Fibroblast of lung (primary cell): ENCODE measurements at places on chromosomes 4 and X. TPM values are rescaled to one million over a fixed set of nuclear protein-coding genes. Genes with fewer than 3 reads are reported as not detected.

DNA sequence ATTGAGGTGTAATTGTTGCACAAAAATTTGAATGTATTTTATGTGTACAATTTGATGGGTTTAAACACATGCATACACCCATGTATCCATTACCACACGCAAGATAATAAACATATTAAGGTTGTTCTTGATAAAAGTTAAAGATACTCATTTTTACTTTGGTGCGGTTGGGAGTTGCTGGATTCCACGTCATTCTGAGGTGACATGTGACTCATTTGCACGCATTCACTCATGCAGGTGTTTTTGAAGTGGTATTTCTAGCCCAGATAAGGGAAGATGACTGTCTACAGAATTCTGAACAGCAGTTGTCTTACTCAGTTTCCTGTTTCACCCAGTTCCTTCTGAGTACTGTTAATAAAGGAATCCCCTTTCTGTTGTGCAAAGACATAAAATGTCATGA is 142.0 kb downstream of the RTL3 start:
- no peak overlapping the region for H3K4me3 ChIP-seq
- no peaks in the 10 kb centered on the region for H3K36me3 ChIP-seq
- H3K27me3 ChIP-seq: no peaks in the 10 kb centered on the region
- DNase-seq: peak; percentile 57

- H3K27me3 ChIP-seq: no peaks in the 10 kb centered on the region
- no peaks in the 10 kb centered on the region for H3K4me1 ChIP-seq
- DNase-seq: no peak
- peak overlapping the region; percentile 99 for H3K27ac ChIP-seq
- peak overlapping the region; percentile 90 for H3K4me3 ChIP-seq
- no peaks in the 10 kb centered on the region for H3K36me3 ChIP-seq
These were observed 776 bp downstream of the CEP44 start for GRCh38 chr4:174284487-174284886.

GRCh38 chr4:158008551-158009218 is 164.1 kb downstream of the GASK1B start:
- H3K4me1 ChIP-seq: no peaks in the 10 kb centered on the region
- H3K36me3 ChIP-seq: no peaks in the 10 kb centered on the region
- H3K27me3 ChIP-seq: no peaks in the 10 kb centered on the region
- H3K4me3 ChIP-seq: no peak overlapping the region
- H3K27ac ChIP-seq: no peak overlapping the region

DNA sequence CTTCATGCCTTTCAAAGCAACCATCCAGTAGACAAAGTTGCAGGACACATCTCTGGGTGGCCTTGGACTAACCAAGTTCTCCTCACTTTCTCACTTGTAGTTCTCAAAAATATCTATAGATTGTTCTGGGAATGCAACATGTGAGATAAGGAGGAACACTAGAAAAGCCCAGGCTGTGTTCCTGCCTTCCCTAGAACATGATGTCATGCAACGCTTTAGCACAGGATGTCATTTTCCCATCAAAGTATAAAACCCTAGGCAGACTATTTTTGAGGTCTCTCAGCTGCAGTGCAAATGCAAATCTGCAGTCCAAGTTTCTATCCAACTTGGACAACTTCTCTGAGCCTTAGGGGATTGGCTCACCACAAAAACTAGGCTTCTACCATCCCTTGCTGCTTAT is 78.8 kb upstream of the PCDH7 start:
- DNase-seq: no peak
- H3K36me3 ChIP-seq: no peaks in the 10 kb centered on the region
- H3K27ac ChIP-seq: no peak overlapping the region
- H3K4me3 ChIP-seq: no peak overlapping the region
- no peaks in the 10 kb centered on the region for H3K4me1 ChIP-seq

GRCh38 chrX:80663331-80663730 is 146.3 kb downstream of the BRWD3 start:
- H3K27me3 ChIP-seq: no peaks in the 10 kb centered on the region
- DNase-seq: no peak
- H3K27ac ChIP-seq: no peak overlapping the region
- H3K4me1 ChIP-seq: no peaks in the 10 kb centered on the region
- H3K4me3 ChIP-seq: no peak overlapping the region
- no peaks in the 10 kb centered on the region for H3K36me3 ChIP-seq

DNA sequence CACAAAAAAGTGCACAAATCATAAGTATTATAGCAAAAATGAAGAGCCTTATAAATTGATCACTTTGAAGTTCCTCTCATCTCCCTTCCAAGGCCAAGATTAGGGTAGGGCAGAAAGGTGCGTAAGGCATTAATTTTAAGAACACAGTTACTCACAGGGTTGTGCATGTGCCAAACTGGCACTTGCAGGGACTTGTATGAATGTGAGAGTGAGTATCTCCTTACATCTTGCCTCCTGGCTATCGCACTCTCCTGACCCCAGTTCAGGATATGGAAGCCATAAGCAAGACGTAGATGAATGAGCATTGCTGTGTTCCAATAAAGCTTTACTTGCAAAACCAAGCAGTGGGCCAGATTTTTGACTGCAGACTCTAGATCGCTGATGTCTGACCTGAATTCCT is 510.1 kb upstream of the AADAT start:
- no peaks in the 10 kb centered on the region for H3K27me3 ChIP-seq
- no peaks in the 10 kb centered on the region for H3K4me1 ChIP-seq
- DNase-seq: no peak
- no peaks in the 10 kb centered on the region for H3K36me3 ChIP-seq
- no peak overlapping the region for H3K27ac ChIP-seq

DNA sequence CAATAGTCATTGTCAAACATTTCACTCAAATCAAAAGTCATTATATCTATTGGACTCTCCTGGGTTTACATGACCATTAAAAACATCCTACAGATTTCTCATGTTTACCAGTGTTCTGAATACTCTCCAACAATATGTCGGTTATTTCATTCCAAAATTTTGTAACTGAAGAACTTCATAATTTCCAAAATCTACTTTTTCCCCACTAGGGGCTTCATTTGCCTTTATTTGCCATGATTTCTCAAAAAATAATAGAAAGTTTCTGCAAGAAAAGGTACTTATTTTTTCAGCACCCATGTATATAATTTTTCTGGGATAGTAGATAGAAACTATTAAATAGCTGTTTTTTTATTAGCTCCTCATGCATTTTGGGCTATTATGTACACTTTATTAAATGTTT is 49.0 kb downstream of the PRDM5 start:
- no peak overlapping the region for H3K4me3 ChIP-seq
- H3K27ac ChIP-seq: no peak overlapping the region
- no peaks in the 10 kb centered on the region for H3K27me3 ChIP-seq
- H3K4me1 ChIP-seq: no peaks in the 10 kb centered on the region

DNA sequence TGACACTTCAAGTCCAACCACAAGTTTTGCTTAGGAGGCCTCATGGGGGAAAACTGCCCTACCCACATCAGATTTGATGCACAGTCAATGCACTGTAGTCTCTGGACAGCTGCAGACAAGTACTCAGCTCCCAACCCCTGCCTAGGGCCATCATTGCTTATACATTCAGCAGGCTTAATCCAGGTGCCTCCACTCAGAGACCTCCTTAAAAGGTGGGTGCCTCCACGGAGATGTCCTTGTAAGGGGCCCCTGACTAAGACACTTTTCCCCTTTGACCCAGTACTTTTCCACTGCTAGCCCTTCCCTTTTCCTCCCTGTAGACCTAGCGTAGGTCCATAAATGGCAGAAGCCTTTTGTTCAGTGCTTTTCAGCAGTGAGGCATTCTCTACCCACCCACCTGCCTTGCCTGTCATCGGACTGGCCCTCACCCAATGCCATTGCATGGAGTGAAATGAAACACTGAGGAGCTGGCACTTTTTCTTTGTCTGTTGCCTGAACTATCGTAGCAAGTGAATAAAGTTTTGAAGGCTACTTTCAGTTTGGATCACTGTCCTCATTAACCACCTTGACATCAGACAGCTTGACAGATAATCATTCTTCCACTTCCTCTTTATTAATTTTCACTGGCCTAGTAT is 23.8 kb upstream of the PLK4 start:
- H3K4me3 ChIP-seq: no peak overlapping the region
- no peak overlapping the region for H3K27ac ChIP-seq
- H3K4me1 ChIP-seq: peaks cover 9% of the 10 kb centered on the region
- H3K27me3 ChIP-seq: no peaks in the 10 kb centered on the region
- H3K36me3 ChIP-seq: no peaks in the 10 kb centered on the region

- peak; percentile 85 for DNase-seq
- peaks cover 47% of the 10 kb centered on the region for H3K36me3 ChIP-seq
- peaks cover 15% of the 10 kb centered on the region for H3K4me1 ChIP-seq
- H3K4me3 ChIP-seq: no peak overlapping the region
- no peak overlapping the region for H3K27ac ChIP-seq
- H3K27me3 ChIP-seq: no peaks in the 10 kb centered on the region
These were observed 26.4 kb downstream of the NOP14 start for GRCh38 chr4:2936773-2937145.

DNA sequence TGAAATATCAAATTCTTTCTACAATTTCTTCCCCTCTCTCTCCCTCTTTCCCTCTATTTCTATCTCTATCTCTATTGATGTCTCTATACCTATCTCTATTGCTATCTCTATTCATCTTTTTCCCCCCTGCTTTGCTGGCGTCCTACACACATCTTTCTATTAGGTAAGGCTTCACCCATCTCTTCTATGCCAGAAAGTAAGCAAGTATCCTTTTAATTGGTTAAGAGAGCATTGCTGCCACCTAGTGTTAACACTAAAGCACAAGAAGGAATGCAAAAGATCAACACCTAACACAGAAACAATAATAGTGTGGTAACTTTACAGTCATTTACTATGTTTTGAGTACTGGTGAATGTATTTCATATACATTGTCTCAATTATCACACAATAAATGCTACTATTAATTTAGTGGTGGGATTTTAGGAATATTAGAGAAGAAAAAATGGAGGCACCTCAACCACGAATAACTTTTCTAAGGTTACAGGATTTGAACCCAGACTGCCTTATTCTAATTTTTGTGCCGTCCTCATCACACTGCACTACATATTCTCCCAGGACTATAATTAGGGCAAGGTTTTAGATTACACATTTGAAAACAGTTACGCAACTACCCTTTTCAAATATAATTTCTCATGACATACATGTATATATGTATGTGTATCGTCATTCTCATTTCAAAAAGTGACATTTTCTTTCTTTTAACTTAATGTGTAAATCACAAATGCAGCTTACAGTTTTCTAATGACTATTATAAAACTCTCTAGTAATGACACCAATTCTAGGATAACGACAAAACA is 3.7 kb upstream of the C4orf36 start:
- H3K4me1 ChIP-seq: peaks cover 2% of the 10 kb centered on the region
- no peak overlapping the region for H3K4me3 ChIP-seq
- peak; percentile 81 for DNase-seq
- no peak overlapping the region for H3K27ac ChIP-seq
- H3K36me3 ChIP-seq: no peaks in the 10 kb centered on the region

- peak within 1 kb of the TSS; percentile 95 for H3K27ac ChIP-seq
- no peaks in the 10 kb centered on the region for H3K27me3 ChIP-seq
- DNase-seq: peak; percentile 28
- no peaks in the 10 kb centered on the region for H3K4me1 ChIP-seq
- peak within 1 kb of the TSS; percentile 86 for H3K4me3 ChIP-seq
These were observed at the start of gene STS for GRCh38 chrX:7147413-7147977. Gene STS (plus strand): TSS chrX:7147712. CDS start chrX:7253200, 105,488 bp downstream.

DNA sequence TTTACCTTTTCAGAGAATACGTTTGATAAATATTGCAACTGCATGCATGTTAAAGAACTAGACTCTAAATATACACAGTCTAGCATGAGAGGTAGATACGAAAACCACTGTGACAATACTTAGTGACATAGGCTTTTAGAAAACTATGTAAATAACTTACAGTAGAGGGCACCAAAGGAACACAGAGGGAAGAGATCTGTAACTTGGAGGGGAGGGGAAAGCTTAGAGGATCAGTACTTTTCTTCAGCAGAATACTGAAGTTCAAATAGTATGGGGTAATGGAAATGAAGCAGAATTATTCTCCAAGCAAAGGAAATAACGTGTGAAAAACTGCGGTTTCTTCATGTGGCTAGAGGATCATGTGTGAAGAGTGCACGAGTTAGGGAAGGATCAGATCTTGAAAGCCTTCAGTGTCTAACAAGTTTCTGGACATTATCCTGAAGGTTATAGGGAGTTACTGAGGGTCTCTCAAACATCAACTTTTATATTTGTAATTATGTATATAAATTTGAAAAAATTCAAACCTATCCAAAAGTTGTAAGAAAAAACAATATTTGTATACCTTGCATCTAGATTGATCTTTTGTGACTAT is 264.3 kb downstream of the NPFFR2 start:
- no peak overlapping the region for H3K27ac ChIP-seq
- no peak overlapping the region for H3K4me3 ChIP-seq
- H3K36me3 ChIP-seq: no peaks in the 10 kb centered on the region
- peak; percentile 55 for DNase-seq
- no peaks in the 10 kb centered on the region for H3K27me3 ChIP-seq

- no peaks in the 10 kb centered on the region for H3K36me3 ChIP-seq
- no peak overlapping the region for H3K4me3 ChIP-seq
- no peaks in the 10 kb centered on the region for H3K4me1 ChIP-seq
- H3K27me3 ChIP-seq: peaks cover 5% of the 10 kb centered on the region
These were observed 40.2 kb upstream of the NHSL2 start for GRCh38 chrX:71870208-71871098.

GRCh38 chrX:15215366-15215765 is 54.5 kb downstream of the ASB9 start:
- no peaks in the 10 kb centered on the region for H3K27me3 ChIP-seq
- no peak for DNase-seq
- H3K4me3 ChIP-seq: no peak overlapping the region
- no peaks in the 10 kb centered on the region for H3K4me1 ChIP-seq
- no peak overlapping the region for H3K27ac ChIP-seq

DNA sequence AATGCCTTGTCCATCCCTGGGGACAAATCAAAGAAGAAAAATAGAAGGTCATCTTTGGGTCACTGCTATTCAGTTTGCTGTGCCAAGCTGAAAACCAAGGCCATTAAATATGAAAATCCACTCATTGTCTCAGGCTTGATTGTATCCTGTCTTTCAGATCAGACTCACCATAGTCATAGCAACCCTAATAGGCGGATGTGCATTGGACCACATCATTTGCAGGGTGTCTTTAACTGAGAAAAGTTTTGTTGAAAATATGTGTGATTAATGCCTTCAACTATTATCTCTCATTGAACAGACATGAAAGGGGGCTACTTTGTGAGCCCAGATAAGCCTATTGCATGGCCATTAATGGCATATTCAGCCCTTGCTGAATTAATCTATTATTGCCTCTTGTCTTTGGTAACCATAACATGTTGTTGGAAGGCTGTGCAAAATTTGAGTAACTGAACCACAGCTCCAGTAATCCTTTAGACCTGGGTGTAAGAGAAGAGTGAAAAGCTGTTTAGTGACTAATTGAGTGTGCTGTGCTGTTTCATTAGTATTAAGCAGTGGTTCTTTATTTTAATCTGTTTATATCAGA is 453.6 kb upstream of the EPHA5 start:
- H3K4me1 ChIP-seq: no peaks in the 10 kb centered on the region
- no peak overlapping the region for H3K27ac ChIP-seq
- no peaks in the 10 kb centered on the region for H3K27me3 ChIP-seq

The SHOX gene
- total RNA-seq: not detected in 2 replicates

The STAP1 gene
- not detected in 2 replicates for total RNA-seq

The FAM149A gene
- 9.4 and 11.3 TPM in 2 replicates for total RNA-seq

The TMEM255A gene
- under 0.01 TPM in 2 replicates for total RNA-seq

The RAB9B gene
- 0.50 and 0.77 TPM in 2 replicates for total RNA-seq

The EFHC2 gene
- total RNA-seq: 0.77 and 2.6 TPM in 2 replicates

The MTNR1A gene
- not detected in 2 replicates for total RNA-seq

The IL2 gene
- total RNA-seq: not detected in 2 replicates

The SLC38A5 gene
- total RNA-seq: 21.5 and 21.8 TPM in 2 replicates
